ENCODE measurements at places on chromosomes 6 and 20.

DNA sequence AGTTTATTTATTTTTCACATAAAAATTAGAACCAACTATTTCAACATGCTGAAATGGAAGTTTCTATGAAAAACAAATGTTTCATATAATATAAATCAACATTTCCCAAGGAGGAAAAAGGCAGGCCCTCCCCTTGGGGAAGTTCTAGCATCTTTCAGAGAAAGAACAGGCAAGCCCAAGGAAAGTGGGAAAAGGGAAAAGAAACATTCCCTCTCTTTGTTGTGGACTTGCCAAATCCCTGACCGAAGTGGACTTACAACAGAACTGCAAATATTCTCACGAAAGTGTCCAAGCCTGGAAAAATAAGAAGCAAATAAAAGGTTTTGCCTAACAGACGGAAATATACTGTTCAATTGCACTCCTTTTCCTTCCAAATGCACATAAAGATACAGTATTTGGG is 214.4 kb downstream of the ATXN1 start:
- DNase-seq, result no peak

- DNase-seq, result no peak
These were observed 55.6 kb downstream of the KIAA0408 start for GRCh38 chr6:127403636-127404035.

GRCh38 chr6:140979642-140980091 is 1153.1 kb upstream of the GJE1 start:
- DNase-seq, result no peak

GRCh38 chr6:44564906-44565524 is 177.5 kb downstream of the CDC5L start:
- no peak for DNase-seq

DNA sequence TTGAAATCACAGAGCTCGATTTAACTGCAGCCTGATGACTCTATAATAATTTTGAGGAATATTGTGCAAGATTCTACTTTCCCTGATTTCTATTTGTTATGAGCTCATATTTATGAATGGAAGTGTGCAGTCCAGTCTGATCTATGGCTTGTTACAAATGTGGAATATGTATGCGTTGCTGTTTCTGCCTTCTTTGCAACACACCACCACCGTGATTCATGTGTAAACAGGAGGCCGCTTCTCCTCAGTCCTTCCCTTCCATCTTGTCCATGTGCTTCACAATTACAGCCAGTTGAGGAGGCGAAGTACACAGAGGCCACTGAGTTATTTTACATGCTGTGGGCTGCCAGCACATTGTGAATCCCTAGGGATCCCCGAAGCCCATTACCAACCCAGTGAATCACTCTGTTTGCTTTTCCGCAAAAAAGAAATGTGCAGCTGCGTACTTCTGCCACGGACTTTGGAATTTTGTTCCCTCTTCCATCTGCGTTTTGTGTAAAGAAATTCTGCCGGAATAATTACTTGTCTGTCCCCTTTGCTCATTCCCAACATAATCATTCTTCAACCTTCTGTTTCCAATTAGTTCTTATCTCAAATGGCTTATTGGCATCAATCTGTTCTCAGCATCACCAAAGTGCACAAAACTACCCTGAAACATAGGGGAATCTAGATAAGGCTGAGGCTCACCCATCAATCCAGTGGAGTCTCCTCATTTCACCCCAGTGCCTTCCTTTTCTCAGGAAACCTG is 551.6 kb upstream of the CITED2 start:
- no peak for DNase-seq

DNA sequence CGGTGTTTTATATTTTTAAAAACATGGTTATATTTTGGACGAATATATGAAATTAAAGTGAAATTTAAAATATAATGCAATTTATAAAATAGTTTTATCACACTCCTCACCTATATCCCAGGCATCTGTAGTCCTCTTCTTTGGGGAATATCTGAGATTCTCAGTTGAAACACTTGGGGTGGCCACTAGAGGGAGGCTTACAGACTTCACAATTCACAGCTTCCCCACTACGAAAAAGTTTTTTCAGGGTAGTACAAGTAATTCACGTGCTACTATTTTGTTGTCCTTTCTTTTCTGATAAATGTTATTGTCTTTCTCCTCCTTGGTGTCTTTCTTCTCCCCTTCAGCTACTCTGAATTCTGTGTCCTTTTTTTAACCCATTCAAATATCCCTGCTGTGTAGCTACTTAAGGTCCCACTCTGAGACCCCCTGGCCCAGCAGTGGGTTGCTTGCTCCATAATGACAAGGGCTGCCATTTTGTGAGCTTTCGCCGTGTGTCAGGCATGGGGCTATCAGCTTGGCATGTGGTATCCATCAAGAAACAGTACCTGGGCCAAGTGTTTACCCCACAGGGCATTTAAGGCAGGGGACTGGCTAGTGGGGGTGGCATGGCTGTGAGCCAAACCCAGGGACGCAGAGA is 43.6 kb upstream of the PHACTR3 start:
- DNase-seq, result no peak

DNA sequence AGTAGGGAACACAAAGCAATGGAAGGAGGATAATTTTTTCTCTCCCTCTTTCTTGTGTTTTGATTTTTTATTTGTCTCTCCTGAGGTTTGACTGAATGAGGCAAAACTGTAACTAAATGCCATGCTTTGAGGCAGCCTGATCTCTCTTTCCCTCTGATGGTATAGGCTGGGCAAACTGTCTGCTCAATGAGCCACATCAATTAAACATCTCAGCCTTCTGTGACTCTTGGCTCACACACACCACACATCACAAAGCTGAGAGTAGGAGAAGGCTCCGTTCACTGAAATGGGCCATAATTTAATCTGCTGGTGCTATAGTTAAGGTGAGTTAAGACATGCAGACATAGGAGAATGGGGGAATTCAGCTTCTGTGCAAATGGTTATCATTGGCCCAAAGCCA is 28.1 kb upstream of the SCGN start:
- DNase-seq, result no peak

DNA sequence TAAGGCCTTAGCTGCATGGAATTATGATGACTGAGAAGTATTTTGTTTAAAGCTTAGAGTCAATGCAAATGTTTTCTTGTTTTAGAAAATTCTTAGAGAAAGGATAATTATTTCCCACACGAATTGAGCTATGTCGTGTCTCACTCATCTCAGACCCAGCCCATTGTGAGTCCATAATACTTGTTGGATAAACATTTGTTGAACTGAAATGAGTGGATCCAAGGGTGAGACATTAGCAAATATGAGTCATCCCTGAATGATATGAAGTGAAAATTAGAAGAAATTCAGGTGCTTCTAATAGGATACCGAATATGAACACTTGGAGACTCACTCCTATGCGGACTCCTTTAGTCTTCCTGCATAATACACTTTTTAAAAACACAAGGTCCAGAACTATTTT is 41.6 kb upstream of the ARMC2 start:
- DNase-seq, result no peak
